ENCODE measurements at places on chromosomes 11 and 22. TPM values are rescaled to one million over a fixed set of nuclear protein-coding genes. Genes with fewer than 3 reads are reported as not detected.
A peak's percentile ranks its signal among the peaks of the same experiment; 100 is the strongest.

- no peaks in the 10 kb centered on the region for H3K36me3 ChIP-seq
- no peak for DNase-seq
- no peak overlapping the region for H3K27ac ChIP-seq
- H3K4me1 ChIP-seq = no peaks in the 10 kb centered on the region
- no peaks in the 10 kb centered on the region for H3K27me3 ChIP-seq
- no peak overlapping the region for H3K4me3 ChIP-seq
Measured at GRCh38 chr22:46416891-46417580, 81.5 kb downstream of the TRMU start.

DNA sequence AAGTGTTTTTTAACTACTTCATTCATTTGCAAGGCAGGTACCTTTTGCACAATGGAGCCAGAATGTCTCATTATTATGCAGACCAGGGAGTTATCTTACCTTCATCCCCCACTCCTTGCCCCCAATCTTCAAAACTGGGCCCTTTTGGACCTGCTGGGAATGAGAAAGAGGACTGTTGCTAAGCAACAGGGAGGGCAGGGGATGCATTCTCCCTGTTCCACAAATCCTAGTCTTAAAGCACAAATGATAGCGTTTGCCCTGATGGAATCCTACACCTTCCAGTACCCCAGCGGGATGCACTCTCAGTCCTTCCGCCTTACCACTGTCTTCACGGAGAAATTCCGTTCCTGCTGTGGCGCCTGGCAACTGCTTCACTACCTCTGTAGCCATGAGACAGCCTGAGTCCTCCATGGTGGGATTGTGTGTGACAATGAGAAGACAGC lies 4.1 kb upstream of the KCNJ1 start:
- no peaks in the 10 kb centered on the region for H3K4me1 ChIP-seq
- H3K4me3 ChIP-seq = no peak overlapping the region

DNA sequence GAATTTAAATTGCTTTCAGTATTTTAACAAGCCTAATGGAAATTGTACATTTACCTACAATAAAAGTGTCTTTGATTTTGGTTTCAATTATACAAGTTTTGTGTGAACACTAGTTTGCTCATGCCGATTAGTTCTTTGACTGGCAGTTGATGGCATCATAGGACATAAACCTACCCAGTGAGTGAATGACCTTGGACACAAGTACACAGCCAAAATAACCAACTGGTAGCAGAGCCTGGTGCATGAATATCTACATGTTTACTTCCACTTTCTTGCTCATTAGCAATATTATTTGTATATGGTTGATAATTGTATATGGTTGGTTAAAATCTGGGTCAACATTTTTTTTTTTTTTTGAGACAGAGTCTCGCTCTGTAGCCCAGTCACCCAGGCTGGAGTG lies 37.8 kb downstream of the STIM1 start:
- no peak overlapping the region for H3K27ac ChIP-seq
- no peaks in the 10 kb centered on the region for H3K27me3 ChIP-seq
- peaks cover 19% of the 10 kb centered on the region for H3K36me3 ChIP-seq
- H3K4me1 ChIP-seq = peaks cover 43% of the 10 kb centered on the region
- no peak overlapping the region for H3K4me3 ChIP-seq

DNA sequence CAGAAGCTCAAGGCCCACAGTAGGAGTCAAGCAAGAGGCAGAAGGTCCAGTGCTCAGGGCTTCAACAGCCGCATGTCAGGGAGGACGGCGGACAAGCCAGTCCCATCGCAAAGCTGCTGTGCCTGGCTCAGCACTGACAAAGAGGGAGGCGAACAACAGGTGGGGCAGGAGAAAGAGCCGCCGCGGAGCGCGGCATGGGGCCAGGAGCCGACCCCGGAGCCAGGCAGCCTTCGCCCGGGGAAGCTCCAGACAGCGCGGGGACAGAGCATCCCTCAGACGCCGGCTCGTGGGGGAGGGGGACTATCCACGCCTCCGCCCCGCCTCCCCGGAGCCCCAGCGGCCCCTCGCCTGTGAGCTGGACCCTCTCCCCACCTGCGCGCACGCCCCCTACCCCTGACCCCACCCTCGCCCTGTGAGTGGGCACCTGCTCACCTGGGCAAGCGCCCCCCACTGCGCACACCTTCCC lies 369 bp downstream of the DHCR7 start:
- H3K27ac ChIP-seq = peak overlapping the region; percentile 80
- H3K27me3 ChIP-seq = no peaks in the 10 kb centered on the region
- H3K4me1 ChIP-seq = peaks cover 42% of the 10 kb centered on the region
- peaks cover 56% of the 10 kb centered on the region for H3K36me3 ChIP-seq
- peak; percentile 68 for DNase-seq

DNA sequence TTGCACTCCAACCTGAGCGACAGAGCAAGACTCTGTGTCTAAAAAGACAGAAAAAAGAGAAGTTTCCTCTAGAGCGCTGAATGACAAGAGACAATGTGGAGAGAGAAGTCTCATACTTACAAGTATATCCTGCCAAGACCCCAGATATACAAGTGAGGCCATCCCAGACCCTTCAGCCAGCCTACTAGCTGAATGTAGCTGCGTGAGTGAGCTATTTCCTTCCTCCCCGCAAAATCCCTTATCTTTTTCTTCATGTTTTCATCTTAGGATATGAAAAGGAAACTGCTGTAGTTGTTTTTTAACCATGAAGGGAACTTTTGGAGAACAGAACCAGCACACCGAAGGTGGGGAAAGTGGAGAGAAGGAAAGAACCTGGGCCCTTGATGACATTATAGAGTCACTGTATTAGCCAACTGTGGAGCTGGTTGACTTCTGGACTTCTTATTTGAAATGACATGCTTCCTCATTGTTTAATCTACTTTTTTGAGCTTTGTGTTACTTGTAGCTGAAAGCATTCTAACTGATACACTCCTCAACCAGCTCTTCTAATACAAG lies 4.4 kb upstream of the DDX17 start:
- no peaks in the 10 kb centered on the region for H3K27me3 ChIP-seq
- no peak overlapping the region for H3K27ac ChIP-seq
- peaks cover 9% of the 10 kb centered on the region for H3K4me1 ChIP-seq
- no peak overlapping the region for H3K4me3 ChIP-seq
- no peak for DNase-seq

- no peak for DNase-seq
- H3K27ac ChIP-seq = no peak overlapping the region
- no peaks in the 10 kb centered on the region for H3K36me3 ChIP-seq
Measured at GRCh38 chr22:18133452-18133851, 16.5 kb upstream of the USP18 start.

DNA sequence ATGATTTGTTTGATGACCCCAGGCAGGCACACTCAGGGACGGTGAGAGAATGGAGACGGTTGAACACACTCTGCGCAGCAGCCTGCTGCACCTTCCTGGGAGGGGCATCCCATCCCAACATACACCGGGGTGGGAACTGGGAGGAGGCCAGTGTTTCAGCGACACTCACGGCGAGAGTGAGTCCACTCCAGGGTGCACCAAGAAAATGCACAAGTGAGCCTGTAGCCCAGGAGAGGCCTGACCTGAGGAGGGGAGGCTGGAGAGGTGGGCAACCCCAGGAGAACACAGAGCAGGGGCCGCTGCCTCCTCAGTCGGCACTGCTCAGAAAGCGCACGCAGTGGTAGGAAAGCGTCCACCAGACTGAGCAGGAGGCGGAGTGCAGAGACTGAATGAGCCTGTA lies 54.5 kb downstream of the IGF2 start:
- peaks cover 3% of the 10 kb centered on the region for H3K36me3 ChIP-seq
- no peaks in the 10 kb centered on the region for H3K4me1 ChIP-seq
- H3K4me3 ChIP-seq = no peak overlapping the region
- DNase-seq = no peak
- peaks cover 19% of the 10 kb centered on the region for H3K27me3 ChIP-seq
- H3K27ac ChIP-seq = no peak overlapping the region

GRCh38 chr11:109165035-109165434 lies 257.0 kb upstream of the C11orf87 start:
- no peak overlapping the region for H3K4me3 ChIP-seq
- H3K4me1 ChIP-seq = no peaks in the 10 kb centered on the region
- H3K36me3 ChIP-seq = no peaks in the 10 kb centered on the region
- DNase-seq = no peak
- no peak overlapping the region for H3K27ac ChIP-seq

GRCh38 chr11:6455070-6455469 lies 14.3 kb upstream of the HPX start:
- H3K4me3 ChIP-seq = no peak overlapping the region
- H3K27me3 ChIP-seq = no peaks in the 10 kb centered on the region
- peaks cover 2% of the 10 kb centered on the region for H3K36me3 ChIP-seq
- H3K27ac ChIP-seq = no peak overlapping the region
- H3K4me1 ChIP-seq = no peaks in the 10 kb centered on the region
- DNase-seq = no peak

DNA sequence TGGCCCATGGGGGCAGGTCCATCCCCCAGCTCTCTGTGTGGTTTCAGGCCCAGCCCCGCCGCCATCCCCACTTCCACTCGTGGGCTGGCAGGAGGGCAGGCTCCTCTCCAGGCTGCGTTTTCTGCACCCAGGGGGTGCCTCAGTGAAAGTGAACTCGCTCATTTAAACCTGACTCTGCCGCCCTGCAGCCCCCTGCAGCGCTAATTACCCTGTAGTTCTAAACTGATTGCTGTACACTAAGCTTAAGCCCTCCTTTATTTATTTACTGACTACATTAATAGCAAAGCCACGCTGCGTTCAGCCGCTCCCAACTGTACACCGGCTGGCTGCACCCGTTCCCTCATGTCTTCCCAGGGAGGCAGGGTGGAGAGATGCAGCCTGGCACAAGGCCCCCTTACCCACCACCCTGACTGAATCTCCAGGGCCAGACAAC lies 36.6 kb upstream of the NNMT start:
- H3K4me3 ChIP-seq = no peak overlapping the region
- no peaks in the 10 kb centered on the region for H3K27me3 ChIP-seq
- no peak overlapping the region for H3K27ac ChIP-seq
- DNase-seq = no peak
- H3K4me1 ChIP-seq = no peaks in the 10 kb centered on the region

- H3K4me1 ChIP-seq = no peaks in the 10 kb centered on the region
- H3K27ac ChIP-seq = no peak overlapping the region
- H3K4me3 ChIP-seq = no peak overlapping the region
- H3K36me3 ChIP-seq = no peaks in the 10 kb centered on the region
- DNase-seq = no peak
- peaks cover 2% of the 10 kb centered on the region for H3K27me3 ChIP-seq
Measured at GRCh38 chr22:47281126-47282106, 519.0 kb downstream of the TBC1D22A start.

GRCh38 chr11:123063826-123064657 lies 2.1 kb upstream of the HSPA8 start:
- peak overlapping the region; percentile 99 for H3K4me3 ChIP-seq
- H3K36me3 ChIP-seq = peaks cover 44% of the 10 kb centered on the region
- H3K27me3 ChIP-seq = no peaks in the 10 kb centered on the region
- peak; percentile 53 for DNase-seq

DNA sequence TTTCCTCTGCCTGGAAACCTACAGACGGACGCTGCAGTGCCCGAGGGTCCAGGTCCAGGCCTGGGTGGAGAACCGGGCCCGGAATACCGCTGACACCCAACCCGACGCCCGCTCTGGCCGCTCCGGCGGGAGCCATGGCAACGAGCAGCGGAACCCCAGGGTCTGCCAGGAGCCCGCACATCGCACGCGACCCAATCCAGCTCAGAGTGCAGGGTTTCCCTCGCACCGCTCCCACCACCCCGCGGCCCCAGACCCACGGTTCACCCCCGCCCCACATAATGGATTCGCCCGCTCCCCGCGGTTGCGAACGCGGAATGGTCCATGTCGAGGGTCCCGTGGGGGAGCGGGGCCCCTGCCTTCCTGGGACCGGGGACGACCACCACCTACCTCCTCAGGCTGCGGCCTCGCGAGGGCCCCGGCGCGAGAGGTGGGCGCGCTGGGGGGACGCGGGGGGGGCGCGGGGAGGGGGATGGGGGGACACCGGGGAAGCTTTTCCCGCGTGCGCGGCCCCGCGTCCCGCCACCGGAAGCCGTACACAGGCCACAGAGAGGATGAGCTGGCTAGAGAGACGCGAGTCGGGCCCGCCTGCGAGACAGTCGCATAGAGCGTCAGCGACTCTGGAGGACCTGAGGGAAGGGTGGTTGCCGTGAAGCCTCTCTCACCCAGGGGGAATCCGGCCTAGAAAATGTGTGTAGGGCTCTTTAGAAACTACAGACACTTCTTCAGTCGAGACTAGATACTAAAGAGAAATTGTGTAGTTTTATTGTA lies at the start of gene SSRP1:
Gene SSRP1 (minus strand): TSS at position 550 of the 768 bp plus-strand sequence. CDS start 771 bp downstream, outside the sequence.
- H3K27me3 ChIP-seq = no peaks in the 10 kb centered on the region
- peaks cover 45% of the 10 kb centered on the region for H3K36me3 ChIP-seq
- DNase-seq = peak; percentile 93
- peak within 1 kb of the TSS; percentile 97 for H3K4me3 ChIP-seq
- peak within 1 kb of the TSS; percentile 100 for H3K27ac ChIP-seq

GRCh38 chr11:119845756-119846155 lies 116.8 kb upstream of the NECTIN1 start:
- no peak for DNase-seq
- no peaks in the 10 kb centered on the region for H3K4me1 ChIP-seq
- peaks cover 6% of the 10 kb centered on the region for H3K27me3 ChIP-seq
- H3K36me3 ChIP-seq = no peaks in the 10 kb centered on the region

GRCh38 chr11:119298726-119299125 lies 18.2 kb downstream of the MCAM start:
- H3K27me3 ChIP-seq = no peaks in the 10 kb centered on the region
- no peaks in the 10 kb centered on the region for H3K4me1 ChIP-seq
- no peak overlapping the region for H3K27ac ChIP-seq

DNA sequence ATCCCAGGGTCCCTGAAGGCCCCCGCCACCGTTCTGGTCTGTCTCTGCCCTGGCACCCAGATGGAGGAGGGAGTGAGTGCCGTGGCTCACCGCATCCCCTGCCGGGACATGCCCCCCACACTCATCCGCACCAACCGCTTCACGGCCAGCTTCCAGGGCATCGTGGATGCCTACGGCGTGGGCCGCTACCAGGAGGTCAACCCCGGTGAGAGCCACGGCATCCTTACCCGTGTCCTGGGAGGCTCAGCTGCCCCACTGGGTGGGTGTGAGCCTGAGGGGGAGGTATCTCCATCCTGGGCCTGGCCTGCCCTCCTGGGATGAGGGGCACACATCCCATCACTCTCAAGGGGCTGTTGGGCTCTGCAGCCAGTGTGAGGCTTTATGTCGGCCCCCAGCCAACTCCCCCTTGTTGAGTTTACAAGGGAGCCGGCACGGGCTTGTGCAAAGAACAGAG lies 6.1 kb downstream of the TCIRG1 start:
- H3K4me3 ChIP-seq = no peak overlapping the region
- peaks cover 12% of the 10 kb centered on the region for H3K36me3 ChIP-seq
- H3K27ac ChIP-seq = no peak overlapping the region
- H3K4me1 ChIP-seq = peaks cover 6% of the 10 kb centered on the region
- H3K27me3 ChIP-seq = no peaks in the 10 kb centered on the region
- DNase-seq = no peak

Gene GLYATL1
- 0.50 TPM for total RNA-seq

Gene SSTR3
- total RNA-seq = 14.8 TPM

Gene DAGLA
- 0.14 TPM for total RNA-seq

Gene SPDYC
- not detected for total RNA-seq

Gene RAPSN
- total RNA-seq = not detected

Gene CDC42BPG
- 0.39 TPM for total RNA-seq

Gene KRTAP5-10
- total RNA-seq = not detected
